Sciatic nerve (tissue), 2 donors: ENCODE measurements at places on chromosomes 5 and 9. TPM values are rescaled to one million over a fixed set of nuclear protein-coding genes. Genes with fewer than 3 reads are reported as not detected.

- no peak for DNase-seq
These were observed 227.3 kb downstream of the LURAP1L start for GRCh38 chr9:13001989-13002580.

DNA sequence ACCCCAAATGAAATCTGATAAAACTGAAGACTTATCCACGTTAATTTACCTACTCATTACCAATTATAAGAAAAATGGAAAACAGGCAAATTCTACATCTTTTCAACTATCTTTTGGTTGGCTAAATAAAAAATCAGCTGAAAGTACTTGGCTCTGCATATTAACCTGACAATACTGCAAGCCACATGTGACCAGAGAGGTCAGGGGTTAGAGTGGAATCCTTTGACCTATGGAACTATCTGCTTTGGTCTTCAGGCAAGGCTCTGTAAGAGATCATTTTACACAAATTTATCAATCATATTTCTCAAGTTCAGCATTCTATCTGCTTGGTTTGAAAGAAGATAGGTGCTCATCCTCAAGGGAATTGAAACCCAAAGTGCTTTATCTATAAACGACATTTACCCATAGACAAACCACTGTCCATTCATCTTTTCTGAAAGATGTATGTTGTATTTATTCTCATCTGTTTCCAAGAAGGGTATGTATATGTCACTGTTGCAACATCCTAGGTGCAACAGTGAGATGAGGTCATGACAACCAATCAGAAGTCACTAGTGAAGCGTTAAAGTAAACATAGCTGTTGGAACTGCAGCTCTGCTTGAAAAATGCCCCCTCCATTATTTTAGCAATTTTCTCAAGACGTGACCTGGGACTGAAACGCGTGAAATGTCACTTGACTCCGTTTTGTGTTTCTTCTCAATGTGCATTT is 144.9 kb upstream of the POU5F2 start:
- DNase-seq, result no peak

DNA sequence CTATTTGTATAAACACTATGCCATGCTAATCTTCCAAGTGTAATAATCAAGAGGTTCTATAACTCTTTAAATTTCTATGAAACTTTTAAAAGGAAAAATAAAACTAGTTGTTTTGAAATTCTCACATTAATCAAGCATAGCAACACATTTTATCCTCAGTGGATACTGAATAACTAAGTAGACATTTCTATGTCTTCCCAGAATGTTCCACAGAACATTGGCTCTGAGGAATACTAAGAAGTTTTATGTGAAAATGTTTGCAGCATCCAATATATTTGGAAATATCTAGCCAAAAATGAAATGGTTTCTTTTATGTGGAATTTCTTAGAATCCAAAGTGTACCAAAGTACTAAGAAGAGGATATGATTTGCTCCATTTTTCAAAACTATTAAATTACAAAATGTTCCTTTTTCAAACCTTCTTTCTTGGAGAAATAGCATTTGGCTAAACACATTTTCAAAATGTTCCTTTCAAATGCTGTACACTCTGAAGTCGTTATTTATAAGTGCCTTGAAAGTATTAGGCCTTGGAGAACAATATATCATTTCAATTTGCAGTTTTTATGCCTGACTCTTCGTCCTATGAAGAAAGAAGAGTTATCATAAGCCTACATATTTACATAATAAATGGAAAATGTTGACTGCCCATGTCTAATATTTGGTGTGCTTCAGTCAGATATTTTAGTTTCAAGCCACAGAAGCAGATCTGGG is 175.6 kb upstream of the COX7C start:
- DNase-seq, result no peak

- no peak for DNase-seq
These were observed 133.4 kb downstream of the SLC12A2 start for GRCh38 chr5:128216860-128217531.

GRCh38 chr5:37847978-37848425 is 8.2 kb upstream of the GDNF start:
- no peak for DNase-seq

- no peak for DNase-seq
These were observed 1.1 kb downstream of the CRAT start for GRCh38 chr9:129109537-129109903.

GRCh38 chr9:128528445-128529160 is 23.8 kb upstream of the SPTAN1 start:
- DNase-seq, result no peak

GRCh38 chr9:121686930-121687541 is 35.6 kb downstream of the DAB2IP start:
- peak; percentile 88 for DNase-seq

- no peak for DNase-seq
These were observed 588 bp downstream of the TRAF2 start for GRCh38 chr9:136886610-136887597.

DNA sequence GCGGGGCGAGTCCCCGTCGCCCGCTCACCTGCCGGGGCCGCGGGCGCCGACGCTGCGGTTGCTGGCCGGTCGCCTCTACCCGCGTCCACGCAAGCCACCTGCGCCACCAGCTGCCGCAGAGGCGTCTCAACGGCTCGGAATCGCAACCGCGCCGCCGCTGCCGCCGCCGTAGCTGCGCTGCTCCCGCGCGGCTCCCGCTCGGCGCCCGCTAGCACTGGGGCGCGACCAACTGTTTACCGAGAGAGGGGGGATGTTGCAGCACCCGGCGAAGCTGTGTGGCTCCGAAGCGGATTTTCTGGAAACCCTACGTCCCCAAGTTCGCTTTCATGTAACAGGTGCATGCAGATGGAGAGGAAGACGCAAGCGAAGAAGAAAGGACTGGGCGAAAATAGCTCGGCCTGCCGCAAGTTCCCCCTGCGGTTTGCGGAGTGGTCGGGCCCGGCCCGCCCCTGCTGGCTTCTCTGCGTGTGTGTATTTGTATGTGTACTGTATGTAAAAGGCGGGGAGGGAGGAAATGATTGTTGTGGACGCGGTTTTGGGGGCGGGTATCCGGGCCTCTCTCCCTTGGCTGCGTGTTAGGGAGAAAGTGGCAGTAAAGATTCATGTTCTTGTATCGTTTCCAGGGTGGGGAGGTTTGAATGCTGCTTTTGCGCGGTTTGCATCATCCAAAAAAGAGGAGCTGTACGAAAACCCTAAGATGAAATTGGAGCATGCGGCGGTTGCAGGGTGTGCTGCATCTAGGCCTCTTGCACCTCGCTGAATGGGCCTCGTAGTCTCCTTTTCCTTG is at the start of gene PSIP1:
Gene PSIP1, minus strand, starts transcription at position 182 of the 787 bp plus-strand sequence. CDS start 782 bp downstream, outside the sequence.
- peak; percentile 85 for DNase-seq

DNA sequence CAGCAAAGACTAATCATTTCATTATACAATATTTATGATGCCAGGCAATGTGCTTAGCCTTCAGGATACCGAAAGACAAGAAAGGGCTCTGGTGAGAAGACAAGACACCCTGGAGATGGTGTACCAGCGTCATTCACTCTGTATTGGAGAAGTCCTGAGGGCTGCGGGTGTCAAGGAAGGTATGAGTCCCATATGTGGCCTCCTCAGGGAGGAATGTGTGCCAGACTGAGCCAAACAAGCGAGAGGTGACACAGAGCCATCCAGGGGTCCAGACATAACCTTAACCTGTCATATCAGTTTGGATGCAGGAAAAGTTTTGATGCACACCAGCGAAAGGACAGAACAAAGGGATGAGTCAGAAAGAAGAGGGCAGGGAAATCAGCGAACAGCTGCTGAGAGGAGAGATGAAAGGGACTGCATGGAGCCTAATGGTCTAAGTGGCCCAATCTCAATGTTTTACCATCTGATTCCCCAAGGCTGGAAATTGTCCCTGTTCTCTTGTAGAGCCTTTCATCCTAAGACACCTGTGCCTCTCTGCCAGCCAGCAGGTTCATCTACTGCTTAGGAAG is 38.9 kb downstream of the ADRA1B start:
- no peak for DNase-seq

- DNase-seq, result no peak
These were observed 506.0 kb downstream of the HTR1A start for GRCh38 chr5:63456279-63456678.

DNA sequence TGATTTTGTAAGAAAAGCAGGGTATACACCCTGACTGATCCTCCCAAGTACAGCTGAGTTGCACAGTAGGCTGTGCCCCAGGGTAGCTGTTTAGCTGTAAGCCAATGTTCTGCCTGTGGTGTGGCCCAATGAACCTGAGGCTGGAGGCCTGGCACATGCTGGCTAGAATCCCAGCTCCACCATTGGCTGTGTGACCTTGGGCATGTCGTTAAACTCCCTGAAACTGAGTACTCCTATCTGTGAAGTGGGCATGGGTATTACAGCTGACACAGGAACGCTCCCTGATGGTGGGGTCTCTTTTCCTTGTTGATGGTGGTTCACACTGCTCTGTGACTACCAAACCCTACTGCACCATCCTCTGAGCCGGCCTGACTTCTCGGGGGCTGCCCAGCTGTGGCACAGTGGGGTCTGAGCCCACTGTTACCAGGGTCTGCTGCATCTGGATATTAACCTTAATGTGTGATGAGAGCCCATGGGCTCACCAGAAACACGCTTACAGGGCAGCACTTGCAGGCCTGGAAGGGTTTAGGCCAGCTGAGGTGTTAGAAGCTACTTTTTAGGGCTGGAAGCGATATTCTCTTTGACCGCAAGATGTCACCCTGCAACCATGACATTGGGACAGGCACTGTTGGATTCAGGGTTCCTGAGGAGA is 7.0 kb upstream of the GADD45G start:
- peak; percentile 62 for DNase-seq

GRCh38 chr5:169268019-169268418 is 32.9 kb downstream of the SLIT3 start:
- DNase-seq, result no peak

- DNase-seq, result no peak
These were observed 673.9 kb upstream of the KLF4 start for GRCh38 chr9:108163321-108164005.

DNA sequence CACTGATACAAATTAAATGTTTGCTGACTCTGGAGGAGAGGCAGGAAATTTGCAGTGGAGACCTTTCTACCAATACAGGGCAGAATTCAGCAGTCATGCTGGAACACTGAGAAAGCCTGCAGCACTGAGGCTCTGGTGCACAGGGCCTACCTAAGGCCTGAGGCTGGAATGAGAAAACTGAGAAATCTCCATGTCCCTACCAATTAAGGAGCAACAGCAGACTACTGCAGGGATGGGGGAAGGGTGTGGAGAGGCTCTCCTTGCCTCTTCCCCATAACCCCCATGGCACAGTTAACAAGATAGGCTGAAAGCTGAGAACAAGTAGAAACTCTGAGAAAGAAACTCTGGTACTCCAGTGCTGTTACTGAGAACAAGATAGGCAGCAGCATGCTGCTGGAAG is 10.5 kb downstream of the FBXO4 start:
- no peak for DNase-seq

- no peak for DNase-seq
These were observed 1085.6 kb upstream of the WWC1 start for GRCh38 chr5:167205881-167206280.

DNA sequence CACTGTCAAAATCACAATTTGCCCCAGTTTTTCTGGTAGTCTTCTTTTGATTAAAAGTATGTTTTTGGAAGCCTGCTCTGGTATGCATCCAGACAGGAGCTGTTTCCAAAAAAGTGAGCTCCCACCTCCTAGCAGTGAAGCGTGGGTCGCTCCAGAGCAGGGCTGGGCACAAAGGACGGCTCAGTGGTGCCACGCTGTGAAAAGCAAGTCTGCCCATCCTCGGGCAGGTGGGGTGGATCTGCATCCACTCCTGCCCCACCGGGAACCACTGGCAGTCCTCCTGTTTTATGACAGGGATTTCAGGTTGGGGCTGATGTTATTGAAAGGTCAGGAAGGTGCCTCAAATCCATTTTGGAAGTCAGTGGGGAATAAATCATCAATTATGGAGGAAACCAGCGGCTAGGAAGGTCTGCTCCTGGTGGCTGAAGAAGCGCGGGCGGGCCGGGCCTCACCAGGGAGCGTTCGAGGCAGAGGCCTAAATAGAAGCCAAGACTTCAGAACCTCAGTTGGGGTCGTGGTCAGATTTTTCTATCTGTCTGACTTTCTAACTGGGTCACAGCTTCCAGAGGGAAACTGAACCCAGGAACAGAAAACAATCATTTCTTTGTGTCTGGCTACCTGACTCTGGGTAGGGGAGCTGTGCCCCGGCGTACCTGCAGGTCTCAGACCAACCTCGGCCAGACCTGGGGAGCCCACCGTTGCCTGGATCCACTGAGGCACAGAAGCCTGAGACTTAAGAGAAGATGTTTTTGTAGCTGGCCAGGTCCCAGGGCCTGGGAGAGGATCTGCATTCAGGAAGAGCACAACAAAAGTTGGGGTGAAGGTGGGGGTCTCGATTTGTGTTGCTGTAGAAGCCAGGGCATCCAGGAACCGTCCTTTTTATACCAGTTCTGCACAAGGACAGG is 168.1 kb downstream of the PAX5 start:
- no peak for DNase-seq

DNA sequence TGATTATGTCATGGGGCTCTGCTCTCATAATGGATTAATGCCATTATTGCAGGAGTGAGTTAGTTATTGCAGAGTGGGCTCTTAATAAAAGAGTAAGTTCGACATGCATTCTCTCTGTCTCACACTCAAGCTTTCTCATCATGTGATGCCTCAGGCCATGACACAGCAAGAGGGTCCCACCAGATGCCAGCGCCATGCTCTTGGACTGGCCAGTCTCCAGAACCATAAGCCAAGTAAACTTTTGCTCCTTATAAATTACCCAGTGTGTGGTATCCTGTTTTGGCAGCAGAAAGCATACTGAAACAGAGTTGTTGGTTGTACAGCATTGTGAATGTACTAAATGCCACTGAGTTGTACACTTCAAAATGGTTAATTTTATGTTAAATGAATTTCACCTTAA is 138.1 kb downstream of the MYO10 start:
- no peak for DNase-seq

- no peak for DNase-seq
These were observed 123.3 kb downstream of the PCSK5 start for GRCh38 chr9:76013809-76014208.

GRCh38 chr9:23934291-23934906 is 108.4 kb upstream of the ELAVL2 start:
- DNase-seq, result no peak

DNA sequence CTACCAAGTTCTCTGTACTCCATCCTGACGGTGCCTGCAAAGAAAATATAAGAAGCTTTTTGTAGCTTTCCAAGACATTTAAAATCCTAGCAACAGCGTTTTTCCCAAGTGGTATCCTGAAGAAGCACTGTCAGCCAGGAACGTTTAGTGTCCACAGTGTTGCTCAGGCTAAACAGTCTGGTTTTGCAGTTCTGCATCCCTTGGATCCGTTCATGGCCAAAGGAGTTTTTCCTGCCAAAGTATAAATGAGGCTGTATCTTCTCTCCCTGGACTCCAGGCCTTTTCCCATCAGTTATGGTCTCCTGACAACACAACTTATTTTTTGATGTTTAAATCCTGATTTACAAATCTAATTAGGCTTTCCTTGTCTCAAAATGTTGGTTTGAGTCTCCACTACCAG is 925.8 kb downstream of the TLE1 start:
- no peak for DNase-seq

- no peak for DNase-seq
These were observed 14.3 kb upstream of the SNCAIP start for GRCh38 chr5:122297587-122298298.

SH3RF2 gene
- 3.0 TPM for total RNA-seq

INSL6 gene
- total RNA-seq, result not detected

SLC6A18 gene
- total RNA-seq, result not detected

ZNF367 gene
- total RNA-seq, result 1.6 TPM

GHR gene
- total RNA-seq, result 31.0 TPM

PCDHA13 gene
- total RNA-seq, result 0.85 TPM

SMIM27 gene
- total RNA-seq, result 15.4 TPM

CNTNAP3 gene
- total RNA-seq, result 10.5 TPM

WNT8A gene
- total RNA-seq, result not detected

SHOC1 gene
- not detected for total RNA-seq

CCDC180 gene
- total RNA-seq, result 8.2 TPM

MYO10 gene
- total RNA-seq, result 25.9 TPM

TSC1 gene
- total RNA-seq, result 71.5 TPM

IFNA2 gene
- total RNA-seq, result not detected

GLRA1 gene
- total RNA-seq, result not detected
